ENCODE measurements at places on chromosomes 2 and 18.

GRCh38 chr2:217906798-217907197 is 96.0 kb downstream of the TNS1 start:
- no peak for DNase-seq

DNA sequence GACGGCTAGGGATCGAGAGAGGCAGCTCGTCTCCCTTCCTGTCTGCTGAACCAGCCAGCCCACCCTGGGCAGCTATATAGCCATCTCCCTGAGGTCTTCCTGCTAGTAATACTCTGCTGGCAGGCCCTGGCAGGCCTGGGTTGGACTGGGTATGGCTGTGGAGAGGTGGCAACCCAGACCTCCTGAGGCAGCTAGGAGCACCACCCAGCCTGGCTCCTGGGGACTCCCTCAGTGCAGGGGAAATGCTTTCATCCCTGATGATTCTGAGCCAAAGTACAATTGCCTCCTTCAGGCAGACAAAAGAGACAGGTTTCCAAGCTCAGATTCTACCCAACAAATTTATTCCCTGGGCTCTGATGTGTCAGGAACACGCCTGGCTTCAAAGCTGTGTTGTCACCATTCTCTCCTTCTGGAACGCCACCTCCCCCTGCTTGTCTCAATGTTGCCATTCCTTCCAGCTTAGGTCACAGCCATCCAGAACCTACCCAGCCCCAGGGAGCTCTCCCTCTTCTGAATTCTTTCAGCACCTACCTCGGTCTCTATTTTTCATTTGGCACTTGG is 4.7 kb upstream of the DNAJB2 start:
- no peak for DNase-seq

- no peak for DNase-seq
Measured at GRCh38 chr2:16661936-16662839, 3.4 kb downstream of the CYRIA start.

DNA sequence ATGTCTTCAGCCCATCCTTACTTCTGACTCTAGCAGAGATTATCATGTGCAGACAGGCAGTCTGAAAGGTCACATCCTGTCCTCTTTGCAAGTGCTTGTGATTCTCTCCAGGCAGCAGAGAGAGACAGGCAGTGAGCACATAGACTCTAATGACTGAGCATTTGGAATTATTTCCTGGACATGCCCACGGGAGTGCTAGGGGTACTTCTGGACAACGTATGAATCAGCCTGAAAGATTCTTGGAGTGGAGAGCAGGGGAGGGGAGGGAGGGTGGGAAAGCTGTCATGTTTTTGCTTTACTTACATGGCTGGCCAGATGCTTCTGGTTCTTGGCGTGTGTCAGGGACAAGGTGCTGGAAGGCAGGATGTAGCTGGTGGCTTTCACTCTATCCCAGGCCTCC is 150.6 kb downstream of the RIF1 start:
- no peak for DNase-seq

DNA sequence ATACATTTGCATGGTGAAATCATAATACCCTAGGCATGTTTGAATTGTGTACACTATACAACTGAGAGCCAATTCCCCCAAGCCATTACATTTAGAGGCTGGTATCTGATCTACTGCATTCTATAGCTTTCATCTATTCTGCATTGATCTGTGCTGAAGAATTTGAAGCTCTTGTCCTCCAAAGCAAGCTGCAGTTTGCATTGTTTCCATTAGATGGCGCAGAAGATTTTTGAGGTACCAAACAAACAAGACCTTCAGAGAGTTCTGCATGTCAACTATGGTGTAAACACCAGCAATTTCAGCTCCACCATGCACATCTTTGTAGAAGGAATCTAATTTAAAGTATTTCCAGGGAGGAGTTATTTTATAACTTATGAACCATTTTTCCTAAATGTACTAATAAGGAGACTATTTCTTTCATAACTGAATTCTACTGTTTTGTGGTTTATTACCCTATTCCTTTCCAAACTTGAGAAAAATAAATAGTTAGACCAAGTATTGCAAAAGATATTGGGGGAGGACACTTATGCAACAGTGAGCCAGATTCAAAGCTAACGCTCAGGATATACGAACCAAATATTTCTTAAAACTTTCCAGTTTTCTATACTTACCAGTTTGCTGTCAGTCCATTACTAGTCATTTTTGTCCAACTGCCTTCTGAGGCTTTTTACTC is 761.8 kb upstream of the ACVR2A start:
- peak; percentile 1 for DNase-seq

GRCh38 chr2:109376796-109377495 is 236.8 kb downstream of the SEPTIN10 start:
- DNase-seq = no peak

- DNase-seq = no peak
Measured at GRCh38 chr2:145484448-145485097, 964.7 kb upstream of the ZEB2 start.

DNA sequence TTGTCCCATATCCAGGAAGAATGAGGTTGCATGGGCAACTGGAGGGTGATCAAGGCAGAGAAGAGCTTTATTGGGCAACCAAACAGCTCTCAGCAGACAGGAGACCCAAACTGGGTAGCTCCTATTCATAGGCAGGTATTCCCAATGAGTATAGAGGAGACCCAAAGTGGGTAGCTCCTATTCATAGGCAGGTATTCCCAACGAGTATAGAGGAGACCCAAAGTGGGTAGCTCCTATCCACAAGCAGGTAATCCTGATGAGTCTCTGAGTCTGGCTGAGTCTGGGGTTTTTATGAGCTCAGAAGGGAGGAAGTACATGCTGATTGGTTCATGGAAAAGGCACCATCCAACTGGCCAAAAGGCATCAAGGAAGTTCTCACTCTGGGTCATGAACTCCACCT is 5.3 kb upstream of the GORASP2 start:
- DNase-seq = no peak

DNA sequence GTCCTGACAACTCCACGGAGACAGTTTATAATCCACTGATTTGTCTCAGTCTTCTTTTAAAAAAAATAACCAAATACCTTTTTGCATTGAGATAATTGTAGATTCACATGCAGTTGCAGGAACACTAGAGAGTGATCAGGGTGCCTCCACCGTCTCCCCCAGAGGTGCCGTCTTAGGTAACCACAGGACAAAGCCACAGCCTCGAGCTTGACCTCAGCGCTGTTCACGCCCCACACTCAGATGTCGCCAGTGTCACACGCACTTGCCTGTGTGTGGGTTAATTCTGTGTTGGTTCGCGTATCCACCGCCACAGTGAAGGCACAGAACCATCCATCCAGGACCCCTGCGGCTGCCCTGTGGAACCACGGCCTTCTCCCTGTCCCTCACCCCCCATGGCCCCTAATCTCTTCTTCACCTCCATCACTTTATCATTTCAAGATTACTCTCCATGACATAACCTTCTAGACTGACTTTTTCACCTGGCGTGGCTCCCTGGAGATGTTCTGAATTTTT is 295.0 kb upstream of the HDAC4 start:
- no peak for DNase-seq

GRCh38 chr2:241598487-241598886 is 38.5 kb downstream of the THAP4 start:
- DNase-seq = no peak

DNA sequence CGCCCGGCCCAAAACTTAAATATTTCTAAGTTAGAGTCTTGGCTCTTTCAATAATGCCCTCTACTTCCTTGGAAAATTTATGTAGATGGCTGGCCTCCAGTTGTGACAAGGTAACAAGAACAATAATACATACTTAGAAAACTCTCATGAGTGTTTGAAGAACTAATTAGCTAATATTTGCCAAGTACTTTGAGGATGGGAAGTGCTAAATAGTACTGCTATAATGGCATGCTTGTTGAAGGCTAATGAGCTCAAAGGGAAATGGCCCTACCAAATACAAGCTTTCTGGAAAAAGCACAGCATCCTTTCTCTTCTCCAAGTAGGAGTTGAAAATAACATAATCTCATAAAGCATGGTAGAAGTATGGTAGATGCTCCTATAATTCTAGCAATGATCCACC is 1022.2 kb upstream of the PIK3C3 start:
- no peak for DNase-seq

DNA sequence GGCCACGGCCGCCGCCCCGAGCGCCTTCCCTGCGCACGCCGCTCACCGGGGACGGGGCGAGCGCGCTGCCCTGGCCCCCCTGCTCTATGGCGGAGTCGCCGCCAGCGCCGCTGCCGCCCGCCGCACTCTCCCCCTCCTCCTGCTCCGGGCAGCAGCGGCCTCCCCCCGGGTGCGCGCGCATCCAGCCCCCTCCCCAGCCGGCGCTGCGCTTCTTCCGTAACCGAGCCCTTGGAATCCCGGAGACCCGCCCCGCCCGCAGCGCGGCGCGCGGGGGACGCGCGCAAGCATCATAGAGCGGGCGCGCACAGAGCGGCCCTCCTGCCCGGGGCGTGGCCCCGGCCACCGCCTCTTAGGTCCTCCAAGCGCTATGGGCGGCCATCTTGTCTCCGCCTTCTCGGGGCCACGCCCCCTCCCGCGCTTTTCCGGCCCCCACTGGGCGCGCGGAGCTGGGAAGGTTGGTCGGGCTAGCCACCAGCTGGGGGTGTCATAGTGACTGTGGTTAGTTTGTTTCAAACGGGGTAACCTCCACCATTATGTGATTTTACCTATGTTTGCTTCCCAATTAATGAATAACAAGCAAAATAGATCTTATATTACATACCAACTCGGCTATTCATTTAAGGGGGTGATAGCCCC is at the start of gene MBD2:
Gene MBD2 (minus strand): TSS at position 291 of the 636 bp plus-strand sequence. CDS start 110 bp downstream, at position 181.
- DNase-seq = peak; percentile 92

Measured in stimulated activated CD8-positive, alpha-beta memory T cell treated with anti-CD3 and anti-CD28 coated beads, Interleukin-15, amount 100 ng/mL, for 24 hours (primary cell).